Ascending aorta (tissue), 2 donors: ENCODE measurements at places on chromosomes 3 and 15. TPM values are rescaled to one million over a fixed set of nuclear protein-coding genes. Genes with fewer than 3 reads are reported as not detected.

SPINT1 gene
- total RNA-seq, result 1.5 TPM

GATM gene
- 6.1 TPM for total RNA-seq

SAMD7 gene
- not detected for total RNA-seq

GRIP2 gene
- 0.21 TPM for total RNA-seq

- no peak for DNase-seq
- H3K4me1 ChIP-seq, result no peaks in the 10 kb centered on the region
- H3K36me3 ChIP-seq, result no peaks in the 10 kb centered on the region
- H3K4me3 ChIP-seq, result no peak overlapping the region
- H3K27ac ChIP-seq, result no peak overlapping the region
These were observed 589.3 kb downstream of the UNC13C start for GRCh38 chr15:54567408-54568035.

DNA sequence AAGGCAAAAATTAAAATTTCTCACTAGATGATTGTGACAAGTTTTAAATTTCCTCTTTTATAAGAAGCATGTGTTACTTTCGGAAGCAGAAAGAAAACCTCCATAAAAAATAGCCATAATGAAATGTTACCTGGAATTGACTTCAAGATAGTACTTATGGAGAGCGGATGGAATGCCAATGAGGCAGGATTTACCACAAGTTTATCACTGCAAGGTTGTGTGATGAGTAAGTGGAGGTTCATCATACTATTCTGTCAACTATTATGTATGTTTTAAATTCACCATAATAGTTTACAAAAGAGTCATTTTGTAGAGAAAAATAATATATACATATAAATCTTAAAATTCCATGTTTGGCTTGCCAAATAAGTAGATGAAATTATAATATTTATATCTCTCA, 230.3 kb downstream of the SCAPER start:
- no peak overlapping the region for H3K4me3 ChIP-seq
- H3K4me1 ChIP-seq, result no peaks in the 10 kb centered on the region
- H3K27ac ChIP-seq, result no peak overlapping the region
- peaks cover 2% of the 10 kb centered on the region for H3K36me3 ChIP-seq
- no peak for DNase-seq

DNA sequence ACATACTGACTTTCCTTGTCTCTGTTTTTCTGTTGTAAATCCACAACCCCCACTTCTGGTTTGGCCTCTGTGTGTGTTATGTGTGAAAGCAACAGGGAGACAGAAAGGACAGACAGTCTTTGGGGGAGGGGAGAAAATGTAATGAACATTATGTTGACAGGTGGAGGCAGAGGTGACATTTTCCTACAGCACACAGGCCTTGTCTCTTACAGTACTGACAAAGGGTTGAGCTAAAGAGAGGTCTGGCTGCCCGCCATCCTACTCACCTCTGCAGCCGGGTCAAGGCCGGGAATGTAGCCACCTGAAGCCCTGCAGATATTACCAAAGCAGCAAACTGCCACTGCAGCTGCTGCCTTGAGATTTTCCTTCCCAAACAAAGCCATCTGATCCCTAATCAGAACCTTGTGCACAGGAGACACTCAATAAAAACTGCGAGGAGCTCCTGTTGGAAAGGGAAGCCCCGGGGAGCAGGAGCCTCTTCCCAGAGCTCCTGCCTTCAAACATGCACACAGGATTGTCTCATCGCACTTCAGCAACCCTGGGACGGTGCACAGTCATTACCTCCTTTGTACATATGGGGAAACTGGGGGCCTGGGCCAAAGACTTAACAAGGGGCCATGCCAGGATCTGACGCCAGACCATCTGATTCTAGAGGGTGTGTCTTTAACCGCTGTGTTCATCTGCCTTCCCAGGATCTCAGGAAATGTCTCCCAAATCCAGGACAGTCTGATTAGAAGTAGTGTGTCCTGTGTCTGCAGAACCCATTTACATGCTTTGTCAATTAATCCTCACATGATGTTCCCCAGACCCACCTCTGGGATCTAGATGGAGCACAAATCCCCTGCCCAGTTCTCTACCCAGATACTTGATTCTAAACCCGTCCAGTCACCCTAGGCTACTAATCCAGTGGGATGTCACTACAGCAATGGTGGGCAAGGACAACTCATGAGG, 14.2 kb downstream of the MYO5C start:
- DNase-seq, result no peak
- H3K27ac ChIP-seq, result no peak overlapping the region
- H3K36me3 ChIP-seq, result no peaks in the 10 kb centered on the region
- H3K4me3 ChIP-seq, result no peak overlapping the region

DNA sequence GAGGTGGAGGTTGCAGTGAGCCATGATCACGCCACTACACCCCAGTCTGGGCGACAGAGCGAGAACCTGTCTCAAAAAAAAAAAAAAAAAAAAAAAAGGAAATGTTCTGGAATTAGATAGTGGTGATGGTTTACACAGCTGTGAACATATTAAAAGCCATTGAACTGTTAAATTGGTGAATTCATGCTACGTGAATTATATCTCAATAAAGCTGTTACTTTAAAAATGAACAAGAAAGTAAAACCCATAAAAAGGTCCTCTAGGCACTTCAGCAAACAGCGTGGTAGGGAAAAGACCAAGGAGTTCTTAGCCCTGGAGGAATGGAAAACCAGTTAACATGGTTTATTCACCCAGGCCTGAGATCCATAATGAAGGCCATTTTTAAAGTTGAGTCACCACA, 180.1 kb downstream of the ATG7 start:
- H3K27me3 ChIP-seq, result no peaks in the 10 kb centered on the region
- no peak for DNase-seq
- no peak overlapping the region for H3K4me3 ChIP-seq

GRCh38 chr15:37045859-37046740, 54.2 kb downstream of the MEIS2 start:
- H3K36me3 ChIP-seq, result no peaks in the 10 kb centered on the region
- H3K27ac ChIP-seq, result no peak overlapping the region
- no peak for DNase-seq
- H3K27me3 ChIP-seq, result no peaks in the 10 kb centered on the region
